ENCODE measurements at places on chromosomes 11 and 22.
A peak's percentile ranks its signal among the peaks of the same experiment; 100 is the strongest.

- no peak for DNase-seq
These were observed 572.3 kb upstream of the RAG2 start for GRCh38 chr11:37170311-37170710.

GRCh38 chr11:36278531-36279282, 10.5 kb downstream of the COMMD9 start:
- no peak for DNase-seq

DNA sequence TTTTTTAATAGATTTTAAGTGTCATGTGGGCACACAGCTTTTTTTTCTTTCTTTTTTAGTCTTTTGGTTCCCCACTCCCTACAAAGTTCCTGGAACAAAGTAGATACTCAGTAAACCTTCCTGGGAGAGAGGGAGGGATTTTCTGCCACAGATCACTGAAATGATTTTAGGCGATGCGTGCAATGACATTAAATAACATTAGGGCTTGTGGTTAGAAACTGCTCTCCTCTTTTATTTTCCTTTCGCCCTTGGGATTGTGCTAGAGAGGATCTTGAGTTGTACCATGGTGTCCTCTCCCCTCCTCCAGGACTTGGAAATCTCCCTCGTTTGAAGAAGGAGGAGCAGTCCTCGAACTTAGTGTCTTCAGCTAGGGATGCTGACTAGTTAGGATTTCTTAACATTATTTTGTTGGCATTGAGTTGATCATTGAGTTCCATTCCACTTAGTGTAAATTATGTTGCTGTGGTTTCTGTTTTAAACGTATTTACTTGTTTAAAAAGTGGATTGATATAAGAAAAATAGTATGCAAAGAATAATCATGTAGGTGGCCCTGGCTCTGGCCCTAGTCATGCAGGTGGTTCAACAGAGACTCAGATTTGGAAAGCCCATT, 88.4 kb downstream of the TRAF6 start:
- DNase-seq, result peak; percentile 31

DNA sequence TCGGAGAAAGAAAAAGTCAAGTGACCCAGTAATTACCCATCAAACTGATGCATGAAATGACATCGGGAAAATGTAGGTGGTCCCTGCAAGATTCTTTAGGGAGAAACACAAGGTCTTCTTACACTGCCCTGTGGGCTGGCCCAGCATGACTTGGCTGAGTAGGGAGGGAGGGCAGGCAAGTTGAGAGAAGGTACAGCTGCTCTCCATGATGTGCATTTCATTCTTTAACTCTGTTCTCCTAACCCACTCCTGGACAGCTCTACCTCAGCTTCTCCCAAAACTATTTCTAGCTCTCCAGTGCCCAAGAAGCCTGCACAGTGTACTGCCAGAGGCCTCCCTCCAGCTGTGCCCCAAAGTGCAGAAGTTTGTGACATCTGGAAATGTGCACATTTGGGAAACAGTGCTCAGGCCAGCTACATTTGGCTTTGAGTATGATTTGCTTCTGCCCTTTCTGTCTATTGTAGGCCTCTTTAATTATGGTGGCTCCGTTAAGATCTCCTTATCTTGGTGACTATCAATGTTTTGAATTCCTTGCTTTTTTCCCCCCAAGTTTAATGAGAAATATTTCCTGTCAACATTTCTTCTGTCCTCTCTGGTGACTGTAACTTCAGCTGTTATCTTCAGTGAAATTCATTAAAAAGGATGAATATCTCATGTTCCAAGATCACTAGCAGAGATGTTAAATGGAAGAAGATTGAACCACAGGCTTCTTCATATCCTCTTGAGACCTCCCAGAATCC, 26.7 kb upstream of the PRSS23 start:
- DNase-seq, result peak; percentile 49

DNA sequence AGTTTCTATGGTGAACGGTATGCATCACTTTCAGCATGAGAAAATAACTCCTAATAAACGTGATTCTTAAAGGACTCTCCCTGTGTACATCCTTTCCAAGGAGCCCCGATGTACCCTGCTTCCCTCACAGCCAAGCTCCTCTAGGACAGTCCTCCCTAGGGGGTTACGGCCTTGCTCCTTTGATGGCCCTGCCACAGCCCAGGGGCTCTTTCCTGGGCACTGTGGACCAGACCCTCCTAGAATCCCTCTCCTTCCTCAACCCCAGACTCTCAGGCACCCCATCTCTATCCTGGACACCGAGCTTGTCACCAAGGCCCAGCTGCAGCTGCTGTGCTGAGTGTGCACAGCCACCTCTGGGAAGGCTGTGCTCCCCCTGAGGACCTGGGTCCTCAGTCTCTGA, 3.9 kb upstream of the SAMM50 start:
- DNase-seq, result no peak

DNA sequence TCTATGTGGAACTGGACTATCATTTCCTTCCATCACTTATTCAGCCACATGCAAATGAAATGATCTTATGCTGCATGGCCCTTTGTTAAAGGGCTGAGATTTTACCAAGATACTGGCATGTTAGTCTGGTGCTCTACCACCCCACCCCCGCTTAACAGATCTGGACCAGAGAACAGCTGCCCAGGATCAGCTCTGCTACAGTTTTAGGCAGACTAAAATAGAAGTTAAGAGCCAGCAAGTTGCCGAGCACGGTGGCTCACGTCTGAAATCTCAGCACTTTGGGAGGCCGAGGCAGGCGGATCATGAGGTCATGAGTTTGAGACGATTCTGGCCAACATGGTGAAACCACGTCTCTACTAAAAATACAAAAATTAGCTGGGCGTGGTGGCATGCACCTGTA, 4.6 kb downstream of the DDB1 start:
- no peak for DNase-seq

- DNase-seq, result peak; percentile 90
These were observed 16.0 kb downstream of the TXN2 start for GRCh38 chr22:36465232-36466021.

- no peak for DNase-seq
These were observed 13.8 kb downstream of the PRRG4 start for GRCh38 chr11:32843544-32843943.

GRCh38 chr11:84091212-84091986, 805.2 kb upstream of the CCDC90B start:
- no peak for DNase-seq

- no peak for DNase-seq
These were observed 39.7 kb downstream of the FLI1 start for GRCh38 chr11:128733440-128734102.

DNA sequence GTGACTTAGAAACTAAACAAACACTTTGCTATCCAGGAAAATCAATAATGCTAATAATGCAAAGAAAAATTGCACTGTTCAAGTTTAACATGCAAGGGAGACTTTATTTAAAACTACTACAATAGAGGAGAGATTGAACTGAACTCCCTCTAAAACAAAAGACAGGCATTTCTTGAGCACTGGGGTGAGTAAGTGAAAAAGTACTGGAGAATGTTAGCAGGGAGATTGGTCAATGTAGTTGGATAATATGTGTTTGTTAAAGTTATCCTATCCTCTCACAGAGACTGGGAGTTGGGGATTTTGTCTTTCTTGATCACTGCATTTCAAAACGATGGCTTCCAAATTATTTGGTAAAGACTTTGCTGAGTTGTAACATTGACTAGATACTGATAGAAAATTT, 77.6 kb downstream of the LUZP2 start:
- DNase-seq, result no peak
